ENCODE measurements at places on chromosomes 3 and 15.

GRCh38 chr3:10558736-10559135 is 53.4 kb upstream of the ATP2B2 start:
- no peak for DNase-seq

- DNase-seq, result no peak
Measured at GRCh38 chr15:65410036-65410435, 12.7 kb downstream of the IGDCC4 start.

DNA sequence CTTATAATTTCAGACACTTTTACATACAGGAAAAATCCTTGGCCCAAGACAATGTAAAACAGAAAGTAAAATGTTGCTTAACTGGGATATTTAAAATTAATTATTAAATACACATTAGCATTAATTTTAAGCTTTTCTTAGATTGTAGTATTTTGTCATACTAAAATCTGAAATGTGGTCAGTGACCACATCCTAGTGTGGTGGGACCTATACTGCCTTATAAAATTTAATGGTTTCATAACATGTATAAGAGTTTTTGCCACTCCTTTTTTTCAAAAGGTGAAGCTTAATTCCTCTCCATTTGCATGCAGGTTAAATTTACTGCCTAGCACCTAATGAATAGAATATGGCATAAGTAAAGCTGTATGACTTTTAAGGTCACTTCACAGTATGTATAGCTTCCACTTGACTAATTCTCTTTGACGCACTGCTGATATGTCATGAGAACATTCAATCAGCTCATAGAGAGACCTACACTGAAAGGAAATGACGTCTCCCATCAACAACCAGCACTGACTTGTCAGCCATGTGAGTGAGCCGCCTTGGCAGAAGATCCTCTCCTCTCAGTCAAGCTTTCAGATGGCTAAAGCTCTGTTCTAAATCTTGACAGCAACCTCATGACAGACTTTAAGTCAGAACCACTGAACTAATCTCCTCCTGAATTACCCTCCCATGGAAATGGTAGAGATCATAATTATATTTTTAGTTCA is 847.8 kb downstream of the SI start:
- DNase-seq, result no peak

GRCh38 chr15:70714015-70714414 is 49.3 kb downstream of the UACA start:
- DNase-seq, result no peak

DNA sequence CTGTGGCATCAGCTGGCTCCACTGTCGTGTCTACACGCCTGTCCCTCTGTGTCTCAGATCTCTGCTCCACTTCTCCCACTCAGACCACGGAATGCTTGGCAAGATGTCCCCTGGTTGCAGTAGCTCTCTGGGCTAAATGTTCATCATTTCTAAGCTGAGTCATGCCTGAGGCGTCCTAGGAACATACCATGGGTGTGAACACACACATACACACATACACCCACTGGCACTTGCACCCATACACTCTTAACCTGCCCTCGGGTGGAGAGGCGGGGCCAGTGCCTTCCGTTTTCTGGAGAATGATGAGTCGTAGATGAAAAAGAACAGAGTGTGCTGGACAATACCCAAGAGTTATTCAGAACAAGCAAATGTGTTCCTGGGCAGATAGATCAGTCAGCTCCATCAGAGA is 72.4 kb downstream of the SENP2 start:
- DNase-seq, result no peak

- DNase-seq, result no peak
Measured at GRCh38 chr3:108293858-108294257, 2.5 kb upstream of the HHLA2 start.

DNA sequence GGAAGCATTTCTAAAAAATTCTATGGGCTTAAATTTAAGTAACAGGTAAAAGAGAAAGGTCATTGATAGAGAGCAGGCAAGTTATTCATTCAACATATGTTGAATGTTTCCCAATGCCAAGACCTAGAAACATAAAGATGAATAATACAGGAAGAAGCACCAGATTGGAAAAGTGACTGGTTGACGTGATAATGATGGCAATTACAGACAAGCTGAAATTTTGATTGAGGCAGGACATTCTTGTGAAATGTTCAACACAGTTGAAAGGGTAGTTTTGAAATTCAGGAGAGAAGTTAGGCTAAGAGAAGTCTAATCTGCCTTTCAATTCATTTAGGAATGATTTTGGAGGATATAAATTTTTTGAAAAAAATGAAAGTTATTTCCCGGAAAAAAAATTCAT is 536.3 kb upstream of the NAALADL2 start:
- DNase-seq, result no peak

DNA sequence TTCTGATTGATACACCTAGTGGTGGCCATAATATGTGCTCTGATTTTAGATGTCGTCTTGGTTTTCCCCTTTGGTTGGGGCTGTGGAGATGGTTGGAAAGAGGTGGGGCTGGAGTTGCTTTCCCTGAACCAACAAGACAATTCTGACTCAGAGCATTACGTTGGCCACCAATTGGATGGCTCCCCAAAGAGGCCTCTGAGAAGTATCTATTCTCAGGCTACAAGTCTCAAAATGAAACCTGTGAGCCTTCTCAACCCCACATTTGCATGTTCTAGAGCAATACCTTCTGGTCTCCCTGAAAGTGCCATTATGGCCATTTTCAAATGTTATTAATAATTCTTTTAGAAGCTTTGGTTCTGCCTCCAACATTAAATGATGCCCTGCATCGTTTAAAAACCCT is 188.4 kb upstream of the WNT5A start:
- no peak for DNase-seq

DNA sequence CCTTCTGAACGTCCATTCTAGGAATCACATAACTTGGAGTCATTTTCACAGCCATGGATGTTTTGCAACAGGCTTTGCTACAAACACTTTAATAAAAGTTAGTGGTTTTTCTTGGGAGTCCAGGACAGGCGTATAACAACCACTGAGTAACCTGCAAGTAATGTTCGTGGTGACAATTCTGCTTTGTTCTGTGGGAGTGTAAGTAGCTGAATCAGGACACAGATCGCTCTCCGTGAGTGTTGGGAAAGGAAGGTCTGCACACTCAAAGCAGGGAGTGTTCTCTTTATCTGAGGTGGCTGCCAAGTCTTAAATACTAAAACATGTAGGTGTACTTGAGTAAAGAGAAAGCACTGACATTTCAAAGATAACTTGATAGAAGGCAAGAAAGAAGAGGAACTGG is 7.9 kb upstream of the BNC1 start:
- DNase-seq, result no peak

GRCh38 chr3:38542401-38543298 is 46.5 kb downstream of the EXOG start:
- no peak for DNase-seq

GRCh38 chr3:170027233-170028102 is 10.3 kb upstream of the GPR160 start:
- no peak for DNase-seq

GRCh38 chr3:143565951-143566350 is 282.3 kb downstream of the SLC9A9 start:
- DNase-seq, result no peak

- no peak for DNase-seq
Measured at GRCh38 chr15:95742836-95743235, 587.7 kb upstream of the NR2F2 start.

- no peak for DNase-seq
Measured at GRCh38 chr3:48478626-48479555, 25.1 kb downstream of the SHISA5 start.

DNA sequence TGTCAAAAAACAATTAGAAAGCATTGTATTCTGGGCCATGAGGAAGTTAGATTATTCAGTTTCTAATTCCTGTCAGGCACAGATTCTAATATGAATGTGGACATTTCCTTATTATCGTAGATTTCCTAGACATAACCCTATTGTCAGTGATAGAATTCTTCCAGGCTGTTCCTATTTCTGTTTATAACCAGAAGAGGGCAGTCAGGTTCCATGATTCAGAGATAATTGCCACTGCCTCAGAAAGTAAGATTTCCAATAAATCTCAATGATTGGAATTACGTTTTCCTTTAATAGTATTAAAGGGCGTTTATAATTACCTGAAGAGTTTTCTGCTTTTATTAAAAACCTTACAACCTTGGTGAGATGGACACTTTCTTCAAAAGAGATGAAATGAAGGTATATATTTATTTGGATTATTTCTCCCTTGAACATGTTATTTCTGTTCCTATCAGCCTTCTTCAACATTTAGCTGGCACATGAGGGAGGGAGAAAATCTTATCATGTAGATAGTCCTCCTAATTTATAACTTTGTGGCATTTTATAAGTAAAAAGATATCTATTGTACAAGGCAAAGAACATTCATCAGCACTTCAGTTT is 439.2 kb downstream of the MCTP2 start:
- no peak for DNase-seq

DNA sequence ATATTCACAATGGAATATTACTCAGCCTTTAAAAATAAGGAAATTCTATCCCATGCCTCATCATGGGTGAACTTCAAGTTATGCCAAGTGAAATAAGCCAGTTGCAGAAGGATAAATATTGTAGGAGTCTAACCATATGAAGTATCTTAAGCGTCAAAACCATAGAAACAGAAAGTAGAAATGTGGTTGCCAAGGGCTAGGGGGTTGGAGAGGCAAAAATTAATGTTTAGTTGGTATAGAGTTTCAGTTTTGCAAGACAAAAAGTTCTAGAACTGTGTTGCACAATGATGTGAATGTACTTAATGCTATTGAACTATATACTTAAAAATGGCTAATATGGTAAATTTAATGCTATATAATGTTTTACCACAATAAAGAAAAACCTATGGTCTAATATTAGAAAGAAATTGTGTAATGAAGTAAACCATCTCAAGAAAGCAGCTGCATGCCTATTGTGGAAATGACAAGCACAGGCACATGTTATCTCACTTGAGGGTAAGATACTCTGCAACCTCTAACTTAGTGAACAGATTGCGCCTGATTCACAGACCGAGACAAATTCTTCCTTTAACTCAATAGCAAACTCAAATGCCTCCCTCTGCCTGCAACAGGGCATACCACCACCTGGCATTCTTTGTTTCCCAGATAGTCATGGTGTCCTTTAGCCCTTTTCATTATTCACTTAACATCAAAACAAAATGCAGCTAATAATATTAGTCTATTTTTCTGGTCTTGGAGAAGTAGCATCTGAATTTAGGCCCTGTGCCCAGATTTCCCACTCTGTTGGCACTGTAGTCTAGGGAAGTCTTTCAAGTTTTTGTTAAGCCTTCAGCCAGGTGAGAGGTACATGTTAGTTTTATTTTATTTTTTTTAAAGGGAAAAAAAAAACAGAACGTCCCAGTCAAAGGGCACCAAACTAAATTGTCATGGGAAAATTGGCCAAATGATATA is 80.2 kb upstream of the ACP3 start:
- no peak for DNase-seq

GRCh38 chr3:16295298-16295890 is 30.4 kb downstream of the OXNAD1 start:
- DNase-seq, result no peak

DNA sequence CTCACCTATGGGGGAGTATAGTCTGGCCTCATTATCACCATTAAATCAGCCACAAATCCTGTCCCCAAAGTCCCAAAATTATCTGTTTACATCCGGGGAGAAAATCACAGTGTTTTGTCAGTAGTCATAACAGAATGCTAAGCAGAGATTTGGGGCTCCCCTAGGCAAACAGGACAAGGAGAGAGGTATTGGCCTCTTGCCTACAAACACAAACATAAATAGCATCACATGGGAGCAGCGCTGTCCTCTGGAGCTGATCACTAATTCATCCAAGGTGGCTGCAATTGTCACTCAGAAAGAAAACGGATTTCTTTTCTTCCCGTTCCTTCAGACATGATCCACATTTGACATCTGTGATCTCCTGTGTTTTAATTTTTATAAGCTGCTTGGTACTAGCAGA is 1028.1 kb downstream of the NTRK3 start:
- no peak for DNase-seq

DNA sequence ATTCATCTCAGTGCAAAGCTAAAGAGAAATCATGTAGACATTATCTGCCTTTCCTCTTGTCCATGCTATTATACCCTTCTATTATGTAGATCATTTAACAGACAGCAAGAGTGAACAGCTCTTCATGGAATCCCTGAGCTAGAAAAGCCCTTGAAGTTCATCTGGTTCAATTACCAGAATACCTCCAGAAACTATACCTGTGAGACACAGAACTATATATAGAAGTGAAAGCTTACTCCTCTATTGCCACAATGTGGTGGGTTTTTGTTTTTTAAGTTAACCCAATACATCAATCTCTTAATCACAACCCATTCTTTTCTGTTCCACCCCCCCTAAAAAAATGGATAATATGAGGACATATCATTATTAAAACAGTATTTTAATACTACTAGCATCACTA is 347.7 kb downstream of the PLCL2 start:
- DNase-seq, result no peak

- no peak for DNase-seq
Measured at GRCh38 chr15:67125589-67126502, 60.4 kb downstream of the SMAD3 start.

- DNase-seq, result no peak
Measured at GRCh38 chr3:64667138-64667537, 20.7 kb downstream of the ADAMTS9 start.

- DNase-seq, result no peak
Measured at GRCh38 chr15:72203507-72203837, 5.9 kb upstream of the GRAMD2A start.

DNA sequence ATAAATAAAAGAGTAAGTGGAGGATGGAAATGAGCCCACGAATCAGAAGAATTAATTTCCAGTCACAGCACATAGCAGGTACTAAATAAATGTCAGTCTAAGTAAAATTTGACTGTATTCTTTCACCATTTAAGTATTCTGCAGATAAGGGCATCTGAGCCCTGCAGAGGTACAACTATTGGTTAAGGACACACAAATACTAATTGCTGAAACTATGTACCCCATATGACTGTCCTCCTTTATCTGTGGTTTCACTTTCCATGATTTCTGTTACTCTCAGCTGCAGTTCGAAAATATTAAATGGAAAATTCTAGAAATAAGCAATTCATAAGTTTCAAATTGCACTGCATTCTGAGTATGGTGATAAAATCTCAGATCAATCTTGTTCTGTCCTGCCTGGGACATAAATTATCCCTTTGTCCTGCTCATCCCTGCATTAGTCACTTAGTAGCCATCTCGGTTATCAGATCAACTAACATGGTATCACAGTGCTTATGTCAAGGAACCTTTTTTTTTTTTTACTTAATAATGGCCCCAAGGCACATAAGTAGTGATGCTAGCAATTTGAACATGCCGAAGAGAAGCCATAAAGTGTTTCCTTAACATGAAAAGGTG is 95.1 kb downstream of the LSAMP start:
- no peak for DNase-seq

GRCh38 chr15:41429003-41429890 is 12.4 kb downstream of the RTF1 start:
- no peak for DNase-seq
